ENCODE measurements at places on chromosomes 7 and 10. TPM values are rescaled to one million over a fixed set of nuclear protein-coding genes. Genes with fewer than 3 reads are reported as not detected.

The PRRT4 gene
- total RNA-seq: 3.1 TPM

The HMX3 gene
- not detected for total RNA-seq

The KLF6 gene
- total RNA-seq: 40.2 TPM

The AMPH gene
- 32.4 TPM for total RNA-seq

The PITX3 gene
- total RNA-seq: not detected

The TRIL gene
- total RNA-seq: 61.5 TPM

The EBLN1 gene
- not detected for total RNA-seq

The NPY4R gene
- total RNA-seq: not detected

The VWDE gene
- not detected for total RNA-seq

The SPOCK2 gene
- 1.4 TPM for total RNA-seq

The PNLIPRP1 gene
- not detected for total RNA-seq

The SLC26A3 gene
- total RNA-seq: not detected

The DCLRE1A gene
- 19.4 TPM for total RNA-seq

The AGAP3 gene
- total RNA-seq: 139 TPM

The GRB10 gene
- 86.0 TPM for total RNA-seq

The ICA1 gene
- total RNA-seq: 3.5 TPM

The SCART1 gene
- 1.6 TPM for total RNA-seq

The CFAP70 gene
- total RNA-seq: 0.84 TPM

The CDC14C gene
- total RNA-seq: not detected

The TACR2 gene
- not detected for total RNA-seq

The RBM20 gene
- total RNA-seq: 0.61 TPM

The GPR141 gene
- 0.26 TPM for total RNA-seq

The SEMA4G gene
- 9.1 TPM for total RNA-seq

The ANKRD61 gene
- 0.80 TPM for total RNA-seq

The AHCYL2 gene
- 18.7 TPM for total RNA-seq

The NUDT1 gene
- total RNA-seq: 54.9 TPM

The HMX2 gene
- not detected for total RNA-seq

The TSPAN15 gene
- total RNA-seq: 11.5 TPM

The PTER gene
- 7.3 TPM for total RNA-seq

The RSPH10B gene
- 0.07 TPM for total RNA-seq

The CHST3 gene
- total RNA-seq: 24.5 TPM

The C10orf71 gene
- not detected for total RNA-seq

The TMEM213 gene
- total RNA-seq: not detected

The TIMM23 gene
- total RNA-seq: 72.0 TPM

The CRTAC1 gene
- total RNA-seq: 1.1 TPM

The RGS10 gene
- total RNA-seq: 9.5 TPM

The CLDN3 gene
- not detected for total RNA-seq

The LYZL1 gene
- total RNA-seq: not detected

The LMTK2 gene
- total RNA-seq: 19.2 TPM

The GRID1 gene
- 1.1 TPM for total RNA-seq

The GSTO2 gene
- total RNA-seq: 0.58 TPM

The INHBA gene
- total RNA-seq: not detected

The ITPRID1 gene
- total RNA-seq: not detected

The CTBP2 gene
- 127 TPM for total RNA-seq

The AS3MT gene
- total RNA-seq: 10.4 TPM

The ZNF804B gene
- not detected for total RNA-seq

The SEC24C gene
- 85.9 TPM for total RNA-seq

The ASZ1 gene
- total RNA-seq: not detected

The FGFBP3 gene
- total RNA-seq: 420 TPM

The WDR86 gene
- 29.8 TPM for total RNA-seq

The ADCY1 gene
- 13.7 TPM for total RNA-seq

The CEP41 gene
- 29.3 TPM for total RNA-seq

The CCDC146 gene
- 6.4 TPM for total RNA-seq

The MSMB gene
- not detected for total RNA-seq

The MEOX2 gene
- total RNA-seq: 1.4 TPM

The UCN3 gene
- not detected for total RNA-seq

The PNLIPRP2 gene
- total RNA-seq: not detected

The MTERF1 gene
- 11.9 TPM for total RNA-seq

The CASP2 gene
- total RNA-seq: 72.8 TPM

Data from neural crest cell (in vitro differentiated cells).